ENCODE measurements at places on chromosomes 12 and 14. TPM values are rescaled to one million over a fixed set of nuclear protein-coding genes. Genes with fewer than 3 reads are reported as not detected.

GRCh38 chr12:92786045-92786444 is 83.3 kb downstream of the PLEKHG7 start:
- ATAC-seq = no peak

- no peak for ATAC-seq
Observed at GRCh38 chr14:99282261-99283050, 10.5 kb upstream of the BCL11B start.

GRCh38 chr12:5913387-5913786 is 31.7 kb downstream of the ANO2 start:
- ATAC-seq = no peak

SOS2 gene
- 17.3 TPM for total RNA-seq

TMEM132C gene
- 0.16 TPM for total RNA-seq

DNA sequence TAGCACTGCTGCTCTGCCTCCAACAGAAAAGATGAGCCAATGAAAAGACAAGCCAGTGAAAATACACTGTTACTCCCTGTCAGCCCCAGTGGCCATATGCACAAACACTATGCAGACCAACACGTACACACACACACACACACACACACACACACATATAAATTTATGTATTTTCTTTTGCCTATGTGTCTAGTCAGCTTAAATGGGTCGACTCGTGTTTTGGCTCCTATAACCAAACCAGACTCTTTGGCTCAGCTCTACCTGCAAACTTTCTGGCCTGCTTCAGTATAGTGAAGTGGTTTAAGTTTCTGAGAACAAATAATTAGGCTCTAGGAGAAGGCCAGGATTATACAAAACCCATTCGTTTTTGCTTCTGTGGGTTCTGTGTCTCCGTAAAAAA is 30.3 kb upstream of the PMCH start:
- ATAC-seq = no peak

PAPLN gene
- total RNA-seq = 5.1 TPM

IPO8 gene
- 29.7 TPM for total RNA-seq

- no peak for ATAC-seq
Observed at GRCh38 chr12:50932787-50933280, 19.5 kb upstream of the HIGD1C start.

DNA sequence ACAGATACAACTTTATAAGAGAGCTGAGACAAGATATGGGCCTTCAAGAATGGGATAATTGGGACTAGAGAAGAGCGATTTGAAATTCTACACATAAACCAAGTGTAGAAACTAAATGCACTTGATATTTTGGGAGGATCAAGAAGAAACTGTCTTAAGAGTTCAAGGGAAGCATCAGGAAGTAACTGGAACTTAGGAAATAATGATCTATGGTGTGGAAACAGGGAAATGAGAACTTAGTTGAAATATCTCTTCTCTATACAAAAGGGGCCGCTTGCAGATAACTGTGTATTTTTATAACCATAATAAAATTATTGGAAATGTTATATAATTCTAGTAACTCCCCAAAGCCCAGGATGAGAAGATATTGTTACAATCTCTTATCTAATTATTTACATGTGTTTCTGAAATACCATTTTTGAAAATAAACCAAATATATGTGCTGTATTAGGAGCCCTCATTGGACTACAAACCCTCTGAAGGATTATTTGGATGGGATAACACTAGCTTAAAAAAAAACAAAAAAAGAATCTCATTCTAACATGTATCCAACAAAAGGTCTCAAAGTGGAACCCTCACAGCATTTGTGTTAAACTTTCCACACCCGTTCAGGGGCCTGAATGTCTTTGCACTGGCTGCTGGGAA is 84.7 kb upstream of the FLRT2 start:
- ATAC-seq = no peak

GRCh38 chr12:107330831-107331431 is 237.6 kb upstream of the CRY1 start:
- ATAC-seq = peak; percentile 47

DNA sequence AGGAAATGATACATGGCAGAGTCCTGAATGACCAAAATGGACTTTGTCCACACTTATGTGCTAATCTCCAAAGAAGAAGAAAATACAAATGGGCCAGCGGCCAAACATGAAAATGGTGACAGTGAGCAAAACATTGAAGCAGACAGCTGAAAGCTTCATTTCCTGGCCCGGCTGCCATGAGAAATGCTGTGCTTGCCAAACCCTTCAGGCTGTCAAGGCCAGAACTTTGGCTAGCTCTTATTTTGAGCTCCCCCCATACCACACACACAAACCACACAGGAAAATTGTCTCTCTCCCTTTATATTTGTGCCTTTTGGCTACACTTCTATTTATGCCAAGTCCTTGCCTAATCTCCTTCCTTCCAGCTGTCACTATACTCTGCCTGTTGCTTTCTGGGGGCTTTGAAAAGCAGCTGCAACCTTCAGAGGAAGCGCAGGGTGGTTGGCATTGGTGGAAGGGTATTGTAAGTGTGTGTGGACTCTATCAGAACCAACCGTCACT is 323.8 kb downstream of the RAD51B start:
- no peak for ATAC-seq

GRCh38 chr14:90674716-90675115 is 141.5 kb downstream of the TTC7B start:
- ATAC-seq = no peak

GPRC5A gene
- 11.8 TPM for total RNA-seq

NGB gene
- not detected for total RNA-seq

Measured in esophagus mucosa (tissue), 1 donor.